ENCODE measurements at places on chromosomes 13 and 19. TPM values are rescaled to one million over a fixed set of nuclear protein-coding genes. Genes with fewer than 3 reads are reported as not detected.

ANKRD24 gene
- 0.82 TPM for total RNA-seq

KLK4 gene
- not detected for total RNA-seq

ODAD3 gene
- total RNA-seq = not detected

DNA sequence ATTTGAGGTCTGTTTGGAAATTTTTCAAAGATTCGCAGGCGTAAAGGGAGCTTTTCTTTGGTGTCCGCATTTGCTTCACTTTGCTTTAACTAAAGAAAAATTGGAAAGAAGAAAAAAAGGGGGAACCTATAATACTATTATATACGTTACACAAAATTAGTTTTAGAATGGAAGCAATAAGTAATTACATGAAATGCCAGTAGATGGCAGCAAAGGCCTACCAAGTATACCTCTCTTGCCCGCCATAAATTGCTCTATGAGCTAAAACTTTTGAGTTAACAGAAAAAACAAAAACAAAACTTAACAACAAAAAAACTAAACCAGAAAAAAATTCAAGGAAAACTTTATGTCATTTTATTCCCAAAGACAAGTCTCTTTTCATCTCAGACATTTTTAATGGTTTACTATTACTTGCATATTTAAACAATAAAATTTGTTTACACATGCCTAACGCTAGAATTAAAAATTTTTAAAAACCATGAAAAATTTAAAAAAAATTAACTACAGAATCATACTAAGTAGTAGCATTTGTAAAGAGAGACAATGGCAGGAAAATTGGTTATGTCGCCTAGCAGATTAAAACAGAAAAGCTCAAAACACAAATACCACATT is 271.4 kb downstream of the NALCN start:
- peak; percentile 79 for DNase-seq

DNA sequence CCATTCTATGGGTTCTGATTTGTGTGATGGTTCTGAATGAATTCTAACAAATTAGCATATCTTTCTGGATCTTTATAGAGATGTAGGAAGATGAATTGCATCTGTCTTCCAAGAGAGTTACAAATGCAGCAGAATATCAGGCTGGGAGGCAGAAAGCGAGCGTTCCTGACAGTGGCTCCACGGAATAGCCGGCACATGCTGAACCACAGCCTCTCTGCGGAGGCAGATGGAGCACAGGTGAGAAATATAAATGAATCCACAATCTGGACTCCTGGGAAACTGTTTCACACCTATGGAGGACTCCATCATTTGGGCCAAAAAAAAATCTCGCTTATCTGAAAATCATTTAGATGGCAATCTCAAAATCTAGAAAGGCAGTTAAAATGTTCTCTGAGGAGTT is 34.5 kb upstream of the WASF3 start:
- DNase-seq = no peak

DNA sequence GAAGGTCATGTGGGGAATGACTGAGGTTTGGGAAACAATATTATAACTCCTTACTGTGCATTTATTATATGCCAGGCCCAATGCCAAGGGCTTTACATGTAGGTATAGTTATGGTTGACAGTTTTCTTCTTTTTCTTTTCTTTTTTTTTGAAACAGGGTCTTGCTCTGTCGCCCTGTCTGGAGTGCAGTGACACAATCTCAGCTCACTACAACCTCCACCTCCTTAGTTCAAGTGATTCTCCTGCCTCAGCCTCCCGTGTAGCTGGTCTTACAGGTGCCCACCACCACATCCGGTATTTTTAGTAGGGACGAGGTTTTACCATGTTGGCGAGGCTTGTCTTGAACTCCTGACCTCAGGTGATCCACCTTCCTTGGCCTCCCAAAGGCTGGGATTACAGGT is 13.8 kb downstream of the RTN2 start:
- no peak for DNase-seq

DNA sequence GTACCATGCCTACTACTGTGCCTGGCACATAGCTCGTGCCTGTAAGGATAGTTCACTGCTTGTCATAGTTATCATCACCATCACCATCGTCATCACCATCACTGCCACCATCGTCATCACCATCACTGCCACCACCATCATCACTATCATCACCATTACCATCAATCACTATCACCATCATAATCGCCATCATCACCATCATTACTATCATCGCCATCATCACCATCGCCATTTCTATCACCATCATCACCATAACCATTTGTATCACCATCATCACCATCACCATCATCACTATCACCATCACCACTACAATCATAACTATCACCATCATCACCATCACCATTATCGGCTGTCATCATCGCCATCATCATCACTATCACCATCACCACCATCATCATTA is 107.1 kb downstream of the TUBA3C start:
- no peak for DNase-seq
